ENCODE measurements at places on chromosomes 16 and 17.

DNA sequence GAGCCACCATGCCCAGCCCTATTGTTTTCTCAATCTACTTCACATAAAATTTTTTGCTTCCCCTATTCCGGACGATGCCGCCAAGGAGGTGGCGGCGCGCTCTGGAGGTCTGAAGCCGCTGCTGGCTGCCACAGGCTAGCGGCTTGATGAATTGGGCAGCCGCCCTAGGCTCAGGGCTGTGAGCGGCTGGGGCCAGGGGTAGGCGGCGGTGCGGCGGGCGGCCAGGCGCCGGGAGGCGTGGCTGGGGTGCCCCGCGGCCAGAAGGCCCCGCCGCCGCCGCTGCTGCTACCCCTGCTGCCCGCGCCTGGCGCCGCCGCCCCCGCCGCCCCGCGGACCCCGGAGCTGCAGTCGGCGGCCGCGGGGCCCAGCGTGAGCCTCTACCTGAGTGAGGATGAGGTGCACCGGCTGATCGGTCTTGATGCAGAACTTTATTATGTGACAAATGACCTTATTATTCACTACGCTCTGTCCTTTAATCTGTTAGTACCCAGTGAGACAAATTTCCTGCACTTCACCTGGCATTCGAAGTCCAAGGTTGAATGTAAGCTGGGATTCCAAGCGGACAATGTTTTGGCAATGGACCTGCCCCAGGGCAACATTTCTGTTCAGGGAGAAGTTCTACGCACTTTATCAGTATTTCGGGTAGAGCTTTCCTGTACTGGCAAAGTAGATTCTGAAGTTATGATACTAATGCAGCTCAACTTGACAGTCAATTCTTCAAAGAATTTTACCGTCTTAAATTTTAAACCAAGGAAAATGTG, 41.7 kb downstream of the ANKFY1 start:
- no peak for DNase-seq

DNA sequence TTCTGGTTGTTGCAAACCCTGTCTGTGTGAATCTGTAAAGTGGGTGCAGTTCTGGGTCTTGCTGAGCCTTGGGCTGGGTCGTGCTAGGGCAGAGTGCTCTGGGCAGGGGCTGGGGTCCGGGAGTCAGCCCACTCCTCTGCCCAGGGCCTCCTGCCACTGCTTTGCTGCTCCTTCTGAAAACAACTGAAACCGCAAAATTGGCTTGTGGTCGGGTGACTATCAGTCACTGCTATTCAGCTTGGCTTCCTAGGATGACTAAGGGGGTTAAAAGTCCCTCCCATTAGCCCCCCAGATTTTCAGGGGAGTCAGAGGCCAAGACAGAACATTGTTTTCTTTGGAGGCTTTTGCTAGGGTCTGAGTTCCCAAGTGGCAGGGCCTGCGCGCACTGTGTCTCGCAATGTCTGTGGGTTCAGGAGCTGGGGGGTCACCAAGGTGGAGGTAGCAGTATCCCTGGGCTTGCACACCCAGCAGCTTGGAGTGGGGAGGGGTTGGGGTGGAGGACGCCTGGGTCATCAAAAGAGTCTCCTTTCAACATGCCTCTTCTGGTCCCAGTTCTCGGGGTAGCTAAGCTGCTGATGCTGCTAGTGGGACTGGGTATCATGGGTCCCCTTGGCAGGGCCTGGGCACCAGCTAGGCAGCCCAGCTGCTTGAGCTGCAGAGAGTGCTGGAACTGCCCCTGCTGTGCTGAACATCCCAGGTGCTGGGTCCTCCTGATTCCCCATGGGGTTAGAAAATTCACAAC, 13.5 kb upstream of the TBX21 start:
- DNase-seq: no peak

DNA sequence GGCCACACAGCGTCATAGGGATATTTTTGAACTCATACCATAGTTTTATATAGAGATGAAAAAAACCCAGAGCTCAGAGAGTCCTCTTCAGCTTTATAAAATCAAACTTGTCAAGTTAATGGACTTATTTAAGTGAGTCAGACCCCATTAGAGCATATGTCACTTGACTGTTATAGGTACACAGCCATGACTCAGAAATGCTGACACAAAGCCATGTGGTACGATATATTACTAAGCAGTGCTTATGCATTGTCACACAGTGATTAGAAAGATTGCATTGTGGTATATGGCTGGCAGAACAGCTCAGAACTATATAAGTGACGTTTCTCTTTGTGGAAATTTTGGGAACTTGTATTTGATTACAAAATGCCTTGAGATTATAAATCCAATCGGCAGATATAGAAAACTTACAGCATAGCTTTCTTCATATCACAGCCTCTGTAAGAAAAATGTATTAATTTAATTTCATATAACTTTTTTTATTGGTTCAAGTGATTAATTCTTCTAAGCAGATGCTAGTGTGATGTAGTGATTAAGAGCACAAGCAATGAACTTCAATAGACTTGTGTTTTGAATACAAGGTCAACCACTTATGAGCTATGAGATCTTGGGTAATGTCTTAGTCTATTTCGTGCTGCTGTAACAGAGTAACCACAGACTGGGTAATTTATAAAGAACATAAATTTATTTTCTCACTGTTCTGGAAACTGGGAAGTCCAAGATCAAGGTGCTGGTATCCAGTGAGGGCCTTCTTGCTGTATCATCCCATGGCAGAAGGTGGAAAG, 25.8 kb upstream of the GINS3 start:
- DNase-seq: no peak

- DNase-seq: peak; percentile 59
These were observed at the start of gene RPRML for GRCh38 chr17:46979147-46979863. TSS of gene RPRML (minus strand) at chr17:46979253. CDS start at chr17:46979007, 246 bp downstream.

- DNase-seq: no peak
These were observed 76.1 kb upstream of the ASIC2 start for GRCh38 chr17:33369149-33369548.

DNA sequence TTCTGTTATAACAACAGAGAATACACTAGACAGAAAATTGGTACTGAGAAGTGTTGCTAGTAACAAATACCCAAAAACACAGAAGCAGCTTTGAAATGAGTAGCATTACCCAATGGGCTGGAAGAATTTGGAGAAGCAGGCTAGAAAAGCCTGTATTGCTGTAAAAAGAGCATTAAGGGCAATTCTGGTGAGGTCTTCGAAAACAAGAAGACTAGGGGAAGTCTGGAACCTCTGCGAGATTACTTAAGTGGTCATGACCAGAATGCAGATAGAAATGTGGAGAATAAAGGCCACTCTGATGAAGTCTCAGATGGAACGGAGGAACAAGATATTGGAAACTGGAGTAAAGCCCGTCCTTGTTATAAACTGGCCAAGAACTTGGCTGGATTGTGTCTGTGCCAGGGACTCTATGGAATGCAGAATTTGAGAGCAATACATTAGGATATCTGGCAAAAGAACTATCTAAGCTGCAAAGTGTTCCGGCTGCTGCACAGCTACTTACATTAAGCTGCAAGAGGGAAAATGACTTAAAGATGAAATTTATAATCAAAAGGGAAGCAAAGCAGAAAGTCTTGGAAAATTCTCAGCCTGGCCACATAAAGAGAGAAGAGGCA, 44.9 kb upstream of the PEMT start:
- peak; percentile 44 for DNase-seq

DNA sequence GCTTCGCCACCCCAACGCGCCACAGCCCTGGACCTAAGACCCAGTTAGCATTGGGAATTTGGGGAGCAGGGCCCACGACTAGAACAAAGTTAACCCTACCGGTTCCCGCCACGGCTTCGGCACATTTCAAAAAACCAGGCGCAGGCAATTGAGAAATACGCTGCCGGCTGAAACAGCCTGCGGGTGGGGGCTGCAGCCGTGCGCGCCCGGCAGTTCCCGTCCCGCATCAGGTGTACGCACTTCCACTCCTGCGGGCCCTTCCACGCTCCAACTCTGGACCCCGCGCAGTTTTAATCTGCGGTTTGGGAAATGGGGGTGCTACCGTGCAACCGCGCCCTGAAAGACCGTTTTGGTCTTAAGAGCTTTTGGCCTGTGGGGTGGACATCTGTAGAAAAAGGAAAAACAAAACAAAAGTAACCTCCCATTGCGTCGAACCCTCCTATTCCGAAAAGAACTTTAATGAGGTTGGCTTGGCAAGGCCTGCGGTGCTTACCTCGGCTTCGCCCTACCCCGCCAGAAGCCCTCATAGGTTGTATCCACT, 7.1 kb downstream of the IRX5 start:
- peak; percentile 86 for DNase-seq

DNA sequence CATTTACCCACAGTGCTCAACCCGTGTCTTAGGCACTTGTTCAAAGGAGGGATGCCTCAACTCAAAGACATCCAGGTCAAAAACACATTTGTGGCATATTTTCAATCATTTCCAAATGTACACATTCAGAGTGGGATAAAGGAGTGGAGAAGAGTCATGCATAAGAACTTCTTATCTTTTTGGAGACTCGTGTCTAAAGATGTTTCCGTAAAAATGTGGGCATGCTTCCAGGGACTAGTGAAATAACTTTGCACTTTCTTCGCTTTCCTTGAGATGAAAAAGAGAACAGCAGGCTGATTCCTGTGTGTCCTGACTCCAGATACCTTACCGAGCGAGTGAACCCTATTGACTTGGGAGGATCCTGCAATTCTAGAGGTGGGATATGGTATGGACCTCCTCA, 256.6 kb upstream of the KCNJ16 start:
- DNase-seq: peak; percentile 3

GRCh38 chr17:40219594-40220338, 662 bp downstream of the WIPF2 start:
- DNase-seq: no peak

- no peak for DNase-seq
These were observed 45.8 kb downstream of the ZNF652 start for GRCh38 chr17:49316258-49316570.
